Aorta (tissue), 5 donors: ENCODE measurements at places on chromosomes 2 and 18. TPM values are rescaled to one million over a fixed set of nuclear protein-coding genes. Genes with fewer than 3 reads are reported as not detected.

ZNF532 gene
- 194 TPM for total RNA-seq

DNA sequence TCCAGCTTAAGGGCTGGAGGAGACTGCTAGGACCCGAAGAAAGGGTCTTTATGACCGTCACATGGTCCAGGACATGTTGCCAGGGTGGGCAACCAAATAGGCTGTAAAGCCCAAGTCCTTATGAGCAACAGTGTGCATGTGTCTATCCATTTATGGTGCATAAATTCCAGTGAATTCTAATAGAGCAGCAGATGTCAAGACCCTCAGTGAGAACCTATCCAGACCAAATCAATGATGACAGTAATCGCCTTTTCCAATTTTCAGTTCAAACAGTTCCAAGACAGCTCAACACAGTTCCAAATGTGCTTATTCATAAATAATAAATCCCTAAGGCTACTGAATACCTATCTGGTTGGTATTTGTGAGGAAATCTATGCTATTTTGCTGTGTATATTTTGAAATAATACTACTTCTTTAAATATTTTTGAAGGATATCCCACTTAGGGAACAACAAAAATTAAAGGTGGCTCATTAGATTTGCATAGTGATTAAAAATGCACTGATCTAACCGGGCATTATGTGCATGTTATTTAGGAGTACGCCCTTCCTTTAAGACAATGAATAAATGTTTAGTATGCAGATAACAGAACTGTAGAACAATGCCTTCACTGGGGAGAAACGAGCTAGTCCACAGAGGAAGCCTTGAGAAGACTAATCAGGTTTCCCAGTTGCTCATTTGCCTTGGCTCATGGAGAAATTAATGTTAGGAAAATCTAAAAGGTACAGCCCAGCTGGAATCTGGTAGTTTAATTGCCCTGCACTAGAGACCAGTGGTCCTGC is 519.5 kb upstream of the CHAC2 start:
- no peaks in the 10 kb centered on the region for H3K36me3 ChIP-seq
- no peak overlapping the region for H3K4me3 ChIP-seq

GRCh38 chr2:121565389-121566250 is 34.9 kb downstream of the RNU4ATAC start:
- no peak overlapping the region for H3K27ac ChIP-seq
- H3K27me3 ChIP-seq = no peaks in the 10 kb centered on the region
- DNase-seq = no peak
- H3K36me3 ChIP-seq = no peaks in the 10 kb centered on the region

GRCh38 chr2:19408592-19408991 is 50.2 kb upstream of the OSR1 start:
- H3K36me3 ChIP-seq = no peaks in the 10 kb centered on the region
- H3K4me1 ChIP-seq = no peaks in the 10 kb centered on the region
- H3K27ac ChIP-seq = no peak overlapping the region
- H3K4me3 ChIP-seq = no peak overlapping the region
- no peak for DNase-seq

DNA sequence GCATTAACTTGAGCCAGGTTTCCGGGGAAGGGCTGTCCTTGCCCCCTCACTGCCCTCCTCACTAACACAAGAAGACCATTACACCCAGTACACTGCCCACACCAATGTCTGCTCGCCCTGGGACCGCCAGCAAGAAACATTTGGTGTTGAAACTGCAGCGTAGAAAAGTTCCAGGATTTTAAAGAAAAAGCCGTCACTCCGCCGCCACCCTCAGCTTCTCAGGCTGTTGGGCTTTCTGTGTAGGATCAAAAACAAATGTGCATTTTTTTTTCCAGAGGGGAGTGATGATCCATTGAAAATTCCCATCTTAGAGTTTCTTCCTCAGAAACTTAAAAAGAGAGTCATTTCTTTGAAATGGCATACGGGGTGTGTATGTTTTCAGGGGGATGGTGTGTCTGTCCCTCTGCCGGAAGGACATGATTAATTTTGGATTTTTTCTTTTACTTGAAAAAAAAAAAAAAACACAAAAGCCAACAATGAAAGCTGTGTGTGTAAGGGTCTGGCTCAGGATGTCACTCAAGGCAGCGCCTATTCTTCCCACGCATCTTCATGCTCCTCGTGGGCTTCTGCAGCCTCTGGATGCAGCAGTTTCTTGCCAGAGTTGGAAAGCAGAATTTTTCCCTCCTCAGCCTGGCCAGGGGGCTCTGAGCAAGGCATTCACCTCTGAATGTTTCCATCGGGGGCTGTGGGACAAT is 184.9 kb downstream of the GLI2 start:
- no peaks in the 10 kb centered on the region for H3K36me3 ChIP-seq
- H3K4me3 ChIP-seq = no peak overlapping the region
- no peak for DNase-seq
- no peaks in the 10 kb centered on the region for H3K4me1 ChIP-seq
- H3K27me3 ChIP-seq = no peaks in the 10 kb centered on the region
